Panc1 (cell line): ENCODE measurements at places on chromosomes 6 and 20. TPM values are rescaled to one million over a fixed set of nuclear protein-coding genes. Genes with fewer than 3 reads are reported as not detected.

LY86 gene
- not detected for total RNA-seq

VNN1 gene
- total RNA-seq: not detected

SLC16A10 gene
- total RNA-seq: 0.18 TPM

ZSCAN31 gene
- total RNA-seq: 10.4 TPM

DEFB124 gene
- total RNA-seq: not detected

PPP1R3G gene
- total RNA-seq: 0.44 TPM

CST4 gene
- not detected for total RNA-seq

GPR63 gene
- 0.95 TPM for total RNA-seq

FAM217A gene
- not detected for total RNA-seq

DACT2 gene
- total RNA-seq: 3.3 TPM

ATXN1 gene
- 67.1 TPM for total RNA-seq
